ENCODE measurements at places on chromosomes 16 and 17. TPM values are rescaled to one million over a fixed set of nuclear protein-coding genes. Genes with fewer than 3 reads are reported as not detected.

DNA sequence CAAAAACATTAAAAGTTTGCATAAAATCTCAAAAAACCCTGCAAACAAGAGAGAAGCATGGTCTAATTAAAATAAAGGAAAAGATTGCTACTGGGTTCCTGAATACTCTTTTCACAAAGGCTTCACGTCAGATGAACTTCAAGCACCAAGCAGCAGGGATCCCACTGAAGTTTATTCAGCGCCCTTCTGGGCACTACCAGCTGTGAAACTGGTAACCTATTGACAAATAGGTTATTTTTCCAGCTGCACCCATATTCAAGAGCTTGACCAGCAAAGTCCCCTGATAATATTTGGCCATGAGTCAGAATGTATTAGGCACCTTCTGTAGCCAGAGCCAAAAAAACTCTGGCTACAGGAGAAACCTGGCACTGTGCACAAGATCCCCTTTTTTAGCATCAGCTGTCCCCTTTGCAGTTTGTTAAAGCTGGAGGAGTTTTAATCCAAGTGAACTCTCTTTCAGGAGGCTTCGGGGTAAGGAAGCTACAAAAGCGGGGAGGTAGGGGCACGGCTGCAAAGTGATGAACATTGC lies 60.3 kb downstream of the GRIN2A start:
- H3K36me3 ChIP-seq: no peaks in the 10 kb centered on the region
- no peaks in the 10 kb centered on the region for H3K27me3 ChIP-seq
- no peak overlapping the region for H3K4me3 ChIP-seq
- no peak for DNase-seq
- H3K4me1 ChIP-seq: no peaks in the 10 kb centered on the region

GRCh38 chr17:80941171-80941570 lies 50.5 kb upstream of the CHMP6 start:
- H3K27ac ChIP-seq: no peak overlapping the region
- DNase-seq: no peak
- no peak overlapping the region for H3K4me3 ChIP-seq
- no peaks in the 10 kb centered on the region for H3K4me1 ChIP-seq
- no peaks in the 10 kb centered on the region for H3K27me3 ChIP-seq
- peaks cover 6% of the 10 kb centered on the region for H3K36me3 ChIP-seq

DNA sequence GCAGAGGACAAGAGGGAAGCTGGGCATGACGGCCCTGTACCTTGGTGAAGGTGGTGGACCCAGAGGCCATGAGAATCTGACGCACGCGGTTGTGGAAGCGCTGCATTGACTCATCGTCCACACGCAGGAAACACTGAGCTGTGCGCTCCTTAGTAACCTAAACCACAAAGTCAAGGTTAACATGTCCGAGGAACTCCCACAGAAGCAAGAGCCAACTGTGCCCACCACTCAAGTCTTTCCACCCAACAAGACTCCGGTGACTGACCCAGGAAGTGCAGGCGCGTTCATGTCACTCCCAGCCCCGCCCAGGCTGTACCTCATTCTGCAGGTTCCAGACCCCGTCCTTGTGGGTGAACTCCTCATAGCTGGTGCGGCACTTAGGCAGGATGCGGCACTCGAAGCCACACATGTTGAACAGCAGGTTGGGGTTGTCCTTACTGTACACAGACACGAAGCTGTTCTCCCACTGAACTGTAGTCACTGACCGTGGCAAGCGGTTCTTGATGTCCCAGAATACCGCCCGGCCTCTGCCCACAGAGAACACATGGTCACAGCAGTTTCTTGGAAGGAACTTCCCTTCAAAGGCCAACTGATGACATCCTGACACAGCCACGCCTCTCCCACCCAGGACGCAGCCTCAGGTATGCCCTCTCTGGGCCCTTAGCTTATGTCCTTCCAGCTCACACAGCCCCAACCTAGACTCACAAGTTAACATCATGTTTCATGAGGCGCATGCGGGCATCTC lies 11.5 kb downstream of the PRPF8 start:
- no peaks in the 10 kb centered on the region for H3K27me3 ChIP-seq
- no peak for DNase-seq
- peaks cover 97% of the 10 kb centered on the region for H3K36me3 ChIP-seq
- no peaks in the 10 kb centered on the region for H3K4me1 ChIP-seq

GRCh38 chr16:66695935-66696668 lies 441 bp downstream of the CMTM4 start:
- H3K27me3 ChIP-seq: no peaks in the 10 kb centered on the region
- peaks cover 2% of the 10 kb centered on the region for H3K4me1 ChIP-seq
- no peak overlapping the region for H3K27ac ChIP-seq
- H3K36me3 ChIP-seq: peaks cover 3% of the 10 kb centered on the region
- DNase-seq: peak; percentile 68

DNA sequence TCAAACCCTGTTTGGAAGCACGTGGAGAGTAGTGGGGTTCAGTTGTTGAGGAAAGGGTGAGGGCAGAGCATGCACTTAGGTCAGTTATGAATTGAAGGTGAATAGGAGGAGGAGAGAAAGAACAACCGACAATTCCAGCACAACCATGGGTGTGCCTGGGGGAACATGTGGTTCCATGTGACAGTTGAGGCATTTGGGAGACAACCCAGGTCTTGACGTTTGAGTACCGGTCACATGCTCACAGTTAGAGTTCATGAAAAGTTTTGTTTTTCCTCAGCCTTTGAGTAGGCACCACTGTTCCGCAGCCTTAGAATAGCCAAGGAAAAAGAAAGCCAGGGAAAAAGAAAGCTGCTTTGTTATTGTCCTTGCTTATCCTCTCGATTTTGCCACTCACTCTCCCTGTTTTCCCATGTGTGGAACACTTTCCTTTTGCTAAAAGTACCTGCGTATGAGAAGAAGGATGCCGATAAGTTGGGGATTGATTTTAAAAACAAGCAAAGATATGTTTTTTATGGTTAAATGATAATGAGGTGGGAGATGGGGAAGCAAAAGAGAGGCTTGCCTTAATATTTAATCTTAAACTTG lies 25.6 kb upstream of the ABCC11 start:
- H3K4me1 ChIP-seq: no peaks in the 10 kb centered on the region
- no peak overlapping the region for H3K27ac ChIP-seq
- no peak overlapping the region for H3K4me3 ChIP-seq
- H3K27me3 ChIP-seq: no peaks in the 10 kb centered on the region
- DNase-seq: no peak

DNA sequence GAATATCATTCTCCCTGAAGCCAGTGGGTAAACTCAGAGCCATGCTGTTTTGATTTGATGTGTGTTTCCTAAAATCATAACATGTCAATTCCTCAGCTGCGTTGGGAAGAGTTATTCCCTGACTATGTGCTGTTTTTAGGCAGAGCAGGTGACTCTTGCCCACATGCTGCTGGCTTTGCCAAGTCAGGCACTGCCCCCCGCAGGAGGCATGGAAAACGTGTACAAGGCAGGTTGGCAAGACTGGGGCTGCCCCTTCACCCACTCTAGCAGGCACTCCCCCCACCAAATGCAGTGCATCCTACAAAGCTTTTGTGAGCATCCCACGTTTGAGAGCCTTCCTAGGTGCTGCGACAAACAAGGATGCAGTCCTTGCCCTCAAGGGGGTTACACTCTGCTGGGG lies 38.3 kb upstream of the NAT9 start:
- no peaks in the 10 kb centered on the region for H3K27me3 ChIP-seq
- DNase-seq: no peak
- H3K36me3 ChIP-seq: peaks cover 8% of the 10 kb centered on the region
- H3K4me1 ChIP-seq: no peaks in the 10 kb centered on the region
- H3K27ac ChIP-seq: no peak overlapping the region

FAM234A gene
- 94.9 TPM for total RNA-seq
